Type B pancreatic cell (in vitro differentiated cells): ENCODE measurements at places on chromosomes 5 and 9. TPM values are rescaled to one million over a fixed set of nuclear protein-coding genes. Genes with fewer than 3 reads are reported as not detected.

Gene TRAF1
- total RNA-seq: 1.9 and 3.1 TPM in 2 replicates

Gene CMYA5
- 1.2 and 1.4 TPM in 2 replicates for total RNA-seq

Gene RASGEF1C
- total RNA-seq: 0.36 and 0.77 TPM in 2 replicates

Gene ORM2
- not detected in 2 replicates for total RNA-seq

Gene INSYN2B
- total RNA-seq: 1.5 TPM in 1 of 2 replicates, not detected in the other

Gene BASP1
- total RNA-seq: 131 and 197 TPM in 2 replicates

Gene KIAA1958
- 15.0 and 28.1 TPM in 2 replicates for total RNA-seq

Gene ZNF346
- total RNA-seq: 20.2 and 31.0 TPM in 2 replicates

Gene IFNA21
- total RNA-seq: not detected in 2 replicates

Gene NXNL2
- total RNA-seq: 0.58 and 1.8 TPM in 2 replicates

Gene PLEKHG4B
- total RNA-seq: 32.8 and 46.6 TPM in 2 replicates

Gene ADAMTS6
- total RNA-seq: 3.0 and 4.2 TPM in 2 replicates

Gene SLC36A2
- not detected in 2 replicates for total RNA-seq

Gene FAT2
- 0.80 and 1.5 TPM in 2 replicates for total RNA-seq
